Airway epithelial cell (primary cell): ENCODE measurements at places on chromosomes 12 and 14. TPM values are rescaled to one million over a fixed set of nuclear protein-coding genes. Genes with fewer than 3 reads are reported as not detected.

KRT3 gene
- total RNA-seq, result not detected in 2 replicates

IAPP gene
- total RNA-seq, result not detected in 2 replicates

FOXN4 gene
- not detected in 2 replicates for total RNA-seq

DGKA gene
- 141 and 497 TPM in 2 replicates for total RNA-seq

GPX2 gene
- total RNA-seq, result 17.6 and 21.2 TPM in 2 replicates

OASL gene
- total RNA-seq, result 0.49 and 0.51 TPM in 2 replicates

RIPK3 gene
- total RNA-seq, result 5.4 and 6.0 TPM in 2 replicates

ACSS3 gene
- total RNA-seq, result 0.21 TPM in 1 of 2 replicates, not detected in the other

ADCY6 gene
- total RNA-seq, result 17.3 and 18.2 TPM in 2 replicates

DHRS2 gene
- 0.19 and 0.21 TPM in 2 replicates for total RNA-seq

TMEM119 gene
- 0.05 and 0.35 TPM in 2 replicates for total RNA-seq

CCDC198 gene
- not detected in 2 replicates for total RNA-seq

LRRK2 gene
- 0.51 and 0.56 TPM in 2 replicates for total RNA-seq

KRT78 gene
- total RNA-seq, result 2.2 and 3.9 TPM in 2 replicates

TMEM229B gene
- total RNA-seq, result 2.1 and 2.2 TPM in 2 replicates

SERPINA12 gene
- not detected in 2 replicates for total RNA-seq

WNT1 gene
- total RNA-seq, result not detected in 2 replicates

HSPB8 gene
- 3.4 and 4.2 TPM in 2 replicates for total RNA-seq

DNAI7 gene
- total RNA-seq, result 0.28 TPM in 1 of 2 replicates, not detected in the other

SLC25A21 gene
- 1.9 and 3.8 TPM in 2 replicates for total RNA-seq

B4GALNT1 gene
- total RNA-seq, result 0.71 and 1.1 TPM in 2 replicates

NOS1 gene
- total RNA-seq, result 0.14 and 0.19 TPM in 2 replicates

ATP5MC2 gene
- 297 and 357 TPM in 2 replicates for total RNA-seq

UBR7 gene
- total RNA-seq, result 13.1 and 24.5 TPM in 2 replicates

SOX5 gene
- 0.14 and 0.42 TPM in 2 replicates for total RNA-seq

TMEM52B gene
- not detected in 2 replicates for total RNA-seq

DLGAP5 gene
- total RNA-seq, result 23.9 and 31.0 TPM in 2 replicates

DCP1B gene
- 8.8 and 9.6 TPM in 2 replicates for total RNA-seq

PLEK2 gene
- 86.1 and 98.0 TPM in 2 replicates for total RNA-seq

POLE2 gene
- total RNA-seq, result 14.0 and 15.4 TPM in 2 replicates

ENTPD5 gene
- total RNA-seq, result 7.4 and 7.5 TPM in 2 replicates

CCDC175 gene
- total RNA-seq, result not detected in 2 replicates

ADAMTS20 gene
- total RNA-seq, result not detected in 2 replicates

C12orf60 gene
- total RNA-seq, result 1.2 and 2.3 TPM in 2 replicates
